ENCODE measurements at places on chromosomes 16 and 17.

- DNase-seq, result no peak
Observed at GRCh38 chr16:14641206-14641605, 8.5 kb downstream of the BFAR start.

DNA sequence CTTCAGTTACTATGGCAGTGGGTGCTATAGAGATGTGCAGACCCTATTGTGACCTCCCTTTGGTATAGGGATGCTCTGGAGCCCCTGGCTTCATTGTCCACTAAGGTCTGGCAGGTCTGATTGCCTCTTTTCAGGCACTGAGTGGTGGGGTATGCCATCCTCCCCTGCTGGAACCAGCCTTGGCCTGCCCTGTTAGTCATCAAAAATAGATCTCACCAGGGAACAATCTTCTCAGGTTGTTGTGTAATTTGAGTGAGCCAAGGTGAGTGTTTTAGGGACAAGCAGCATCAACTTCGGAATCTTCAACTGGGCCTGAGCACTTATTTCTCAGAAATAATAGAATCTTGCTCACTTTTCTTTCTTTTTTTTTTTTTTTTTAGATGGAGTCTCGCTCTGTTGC lies 19.6 kb downstream of the HMOX2 start:
- DNase-seq, result no peak

- no peak for DNase-seq
Observed at GRCh38 chr16:50153596-50154419, 702 bp downstream of the TENT4B start.

GRCh38 chr17:34351096-34351495 lies 5.2 kb upstream of the CCL13 start:
- DNase-seq, result no peak

- DNase-seq, result no peak
Observed at GRCh38 chr17:40343219-40344119, 21.1 kb downstream of the GJD3 start.

- DNase-seq, result no peak
Observed at GRCh38 chr16:84884596-84885341, 65.0 kb downstream of the CRISPLD2 start.

Measured in activated CD4-positive, CD25-positive, alpha-beta regulatory T cell (primary cell).